ENCODE measurements at places on chromosomes 11 and 22.

GRCh38 chr11:105052487-105052886, 7.4 kb upstream of the CARD16 start:
- DNase-seq: no peak

GRCh38 chr11:64476881-64477280, 114.1 kb upstream of the SLC22A12 start:
- no peak for DNase-seq

DNA sequence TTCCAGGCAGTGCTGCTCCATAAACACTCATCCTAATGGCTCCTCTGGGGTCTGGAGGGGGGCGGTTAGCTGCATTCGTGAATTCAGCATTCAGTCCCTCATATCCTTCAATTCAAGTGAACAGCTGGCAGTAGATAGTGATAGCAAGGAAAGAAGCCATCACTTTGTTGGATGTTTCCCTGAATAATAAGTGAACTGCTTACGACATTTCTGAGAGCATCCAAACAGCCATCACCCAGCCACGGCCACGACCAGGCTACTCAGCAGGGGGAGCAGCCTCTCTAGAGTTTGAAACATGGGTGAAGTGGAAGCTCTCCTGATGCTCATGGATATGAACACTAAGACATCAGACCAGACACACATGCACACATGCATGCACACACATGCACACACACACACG, 163.6 kb downstream of the NTM start:
- no peak for DNase-seq

DNA sequence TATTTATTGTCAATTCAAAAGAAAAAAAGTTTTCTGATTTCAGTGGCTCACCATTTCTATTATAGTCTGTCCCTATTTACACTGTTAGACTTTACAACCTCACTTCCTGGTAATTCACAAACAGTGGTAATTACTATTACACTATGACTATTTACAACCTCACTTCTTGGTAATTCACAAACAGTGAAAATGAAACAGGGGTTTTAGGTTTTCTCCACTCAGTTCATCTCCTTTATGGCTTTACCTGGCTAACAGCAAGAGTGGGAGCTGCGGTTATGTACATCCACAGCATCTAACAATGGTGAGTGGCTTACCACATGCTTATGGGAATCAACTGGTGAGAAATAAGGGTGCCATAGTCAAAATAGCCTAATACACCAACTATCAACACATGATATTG, 166.4 kb downstream of the CASP12 start:
- DNase-seq: no peak
